Calu3 (cell line): ENCODE measurements at places on chromosomes 2 and 18. TPM values are rescaled to one million over a fixed set of nuclear protein-coding genes. Genes with fewer than 3 reads are reported as not detected.
A peak's percentile ranks its signal among the peaks of the same experiment; 100 is the strongest.

- DNase-seq, result no peak
- no peak overlapping the region for H3K4me3 ChIP-seq
- H3K36me3 ChIP-seq, result no peaks in the 10 kb centered on the region
- H3K4me1 ChIP-seq, result no peaks in the 10 kb centered on the region
- H3K27ac ChIP-seq, result no peak overlapping the region
Measured at GRCh38 chr2:222242532-222242931, 56.3 kb downstream of the PAX3 start.

- no peaks in the 10 kb centered on the region for H3K36me3 ChIP-seq
- no peak for DNase-seq
- H3K4me1 ChIP-seq, result peaks cover 11% of the 10 kb centered on the region
Measured at GRCh38 chr2:237873421-237873831, 14.0 kb downstream of the RAMP1 start.

DNA sequence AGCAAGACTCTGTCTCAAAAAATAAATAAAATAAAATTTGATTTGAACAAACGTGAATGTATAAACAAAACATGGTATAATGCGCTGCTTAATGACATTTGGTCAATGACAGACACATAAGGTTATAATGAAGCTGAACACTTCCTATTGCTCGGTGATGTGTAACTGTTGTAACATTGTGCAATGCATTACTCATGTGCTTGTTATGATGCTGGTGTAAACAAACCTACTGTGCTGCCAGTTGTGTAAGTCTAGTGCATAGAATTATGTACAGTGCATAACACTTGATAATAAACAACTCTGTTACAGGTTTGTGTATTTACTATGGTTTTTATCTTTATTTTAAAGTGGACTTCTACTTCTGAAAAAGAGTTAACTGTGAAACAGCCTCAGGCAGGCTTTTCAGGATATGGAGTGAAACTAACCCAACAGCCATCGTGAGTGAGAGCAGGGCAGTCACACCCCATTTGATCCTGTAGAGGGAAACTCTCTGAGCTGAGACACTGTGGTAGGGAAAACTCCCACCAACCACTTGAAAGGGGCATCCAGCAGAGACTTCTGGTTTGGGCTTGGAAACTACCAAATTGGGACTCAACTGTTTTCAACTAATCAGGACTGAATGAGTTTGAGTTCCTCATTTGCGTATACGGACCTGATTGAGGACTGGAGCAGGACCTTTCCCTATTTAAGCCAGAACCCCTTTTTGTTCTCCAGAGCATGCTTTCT lies 8.7 kb upstream of the RPRD1A start:
- H3K36me3 ChIP-seq, result no peaks in the 10 kb centered on the region
- no peaks in the 10 kb centered on the region for H3K4me1 ChIP-seq
- no peak overlapping the region for H3K4me3 ChIP-seq

- H3K36me3 ChIP-seq, result no peaks in the 10 kb centered on the region
- no peaks in the 10 kb centered on the region for H3K27me3 ChIP-seq
- H3K4me1 ChIP-seq, result peaks cover 8% of the 10 kb centered on the region
- DNase-seq, result no peak
Measured at GRCh38 chr18:74625157-74625556, 27.5 kb downstream of the ZNF407 start.

DNA sequence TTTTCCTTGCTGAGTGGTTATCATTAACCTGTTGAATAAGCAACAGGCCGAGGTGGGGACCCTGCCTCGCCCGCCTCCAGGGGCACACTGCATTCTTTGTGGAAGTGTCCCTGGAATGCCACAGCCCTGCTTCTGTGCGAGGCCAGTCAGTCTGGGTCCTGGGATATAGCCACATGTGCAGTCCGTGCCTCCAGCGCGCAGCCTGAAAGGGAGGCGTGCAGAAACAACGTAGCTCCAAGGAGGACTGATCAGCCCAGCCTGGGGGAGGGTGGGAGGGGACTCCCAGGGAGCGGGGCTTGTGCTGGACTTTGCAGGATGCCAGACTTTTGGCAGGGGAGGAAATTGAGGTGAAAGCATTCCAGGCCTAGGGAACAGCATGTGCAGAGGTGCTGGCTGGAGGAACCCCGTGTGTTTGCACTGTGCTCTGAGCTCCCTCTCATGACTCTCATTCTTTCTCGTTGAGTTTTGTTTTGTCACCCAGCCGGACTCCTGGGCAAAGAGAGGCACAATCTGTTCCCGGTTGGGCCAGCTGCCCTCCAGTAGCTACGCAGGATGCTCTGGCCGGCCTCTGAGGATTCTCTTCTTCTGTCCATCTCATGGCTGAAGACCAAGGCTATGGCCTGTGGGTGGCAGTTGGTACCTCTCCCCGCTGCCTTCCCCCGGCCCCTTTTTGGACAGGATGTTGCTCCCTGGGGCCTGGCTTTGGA lies 39.7 kb downstream of the HPCAL1 start:
- no peak for DNase-seq
- peaks cover 11% of the 10 kb centered on the region for H3K36me3 ChIP-seq
- no peak overlapping the region for H3K27ac ChIP-seq

GRCh38 chr2:141200191-141200590 lies 930.6 kb downstream of the LRP1B start:
- H3K27ac ChIP-seq, result no peak overlapping the region
- no peak overlapping the region for H3K4me3 ChIP-seq
- H3K36me3 ChIP-seq, result no peaks in the 10 kb centered on the region
- no peaks in the 10 kb centered on the region for H3K4me1 ChIP-seq
- H3K27me3 ChIP-seq, result no peaks in the 10 kb centered on the region

DNA sequence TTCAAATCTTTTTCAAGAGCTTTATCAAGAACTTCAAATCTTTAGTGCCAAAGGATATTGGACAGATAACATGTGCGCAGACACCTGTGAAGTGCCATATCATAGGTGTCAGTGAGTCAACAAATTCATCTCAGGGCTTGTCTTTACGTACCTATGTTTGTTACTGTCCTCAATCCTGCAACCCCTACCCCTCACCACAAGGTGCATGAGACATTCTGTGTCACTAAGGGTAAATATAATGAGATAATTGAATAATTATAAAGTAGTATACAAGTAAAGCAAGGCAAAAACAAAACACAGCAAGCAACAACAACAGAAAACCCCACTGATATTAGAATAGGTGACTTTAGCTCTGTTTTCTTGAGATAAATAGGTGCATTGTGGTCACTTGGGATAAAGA lies 1495.8 kb upstream of the TMEFF2 start:
- H3K4me3 ChIP-seq, result no peak overlapping the region
- H3K36me3 ChIP-seq, result no peaks in the 10 kb centered on the region
- H3K27ac ChIP-seq, result no peak overlapping the region
- no peaks in the 10 kb centered on the region for H3K27me3 ChIP-seq
- DNase-seq, result no peak

GRCh38 chr2:21642647-21643046 lies 518.9 kb downstream of the TDRD15 start:
- no peaks in the 10 kb centered on the region for H3K4me1 ChIP-seq
- no peak overlapping the region for H3K27ac ChIP-seq
- no peaks in the 10 kb centered on the region for H3K27me3 ChIP-seq
- H3K4me3 ChIP-seq, result no peak overlapping the region
- DNase-seq, result no peak

CKAP2L gene
- 27.4 and 42.5 TPM in 2 replicates for total RNA-seq

CYP26B1 gene
- 3.0 and 5.1 TPM in 2 replicates for total RNA-seq

DNA sequence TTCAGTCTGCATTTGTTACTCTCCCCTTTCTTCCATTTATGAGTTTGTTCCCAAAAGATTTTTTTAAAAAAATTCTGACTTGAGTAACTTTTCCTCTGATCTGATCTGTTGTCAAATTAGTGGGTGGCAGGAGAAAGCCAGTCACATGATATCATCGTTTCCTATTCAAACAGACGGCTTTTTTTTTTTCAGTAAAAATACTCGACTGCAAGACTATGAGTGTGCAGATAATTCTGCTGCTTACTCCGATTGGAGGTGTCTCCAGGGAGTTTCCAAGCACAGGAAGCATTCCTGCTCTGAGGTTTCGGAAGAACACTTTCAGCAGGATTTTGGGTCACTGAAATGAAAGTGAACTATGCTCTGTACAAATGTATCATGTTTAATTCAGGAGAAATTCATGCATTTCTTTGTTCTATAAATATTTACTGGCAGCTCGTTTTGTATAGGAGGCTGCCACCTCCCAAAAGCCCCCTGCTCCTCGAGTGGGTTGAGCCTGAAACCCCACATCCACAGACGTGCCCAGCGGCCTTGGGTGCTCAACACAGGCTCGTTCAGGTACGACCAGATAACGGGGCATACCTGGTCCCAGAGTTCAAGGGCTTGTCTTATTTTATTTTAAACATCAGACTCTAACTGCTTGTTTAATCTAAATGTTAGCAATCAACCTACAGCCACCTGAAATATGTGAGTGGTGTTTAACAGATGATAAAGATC lies 126.9 kb upstream of the ZNF516 start:
- DNase-seq, result no peak
- peaks cover 14% of the 10 kb centered on the region for H3K4me1 ChIP-seq
- H3K27me3 ChIP-seq, result peaks cover 13% of the 10 kb centered on the region
- H3K36me3 ChIP-seq, result no peaks in the 10 kb centered on the region

POTEE gene
- total RNA-seq, result 0.17 and 0.31 TPM in 2 replicates

EDAR gene
- not detected in 2 replicates for total RNA-seq

PARD6G gene
- total RNA-seq, result 0.81 and 1.5 TPM in 2 replicates

GRCh38 chr2:240256704-240257637 lies 116.5 kb upstream of the OTOS start:
- H3K4me3 ChIP-seq, result peak overlapping the region; percentile 53
- H3K36me3 ChIP-seq, result peaks cover 12% of the 10 kb centered on the region
- peaks cover 20% of the 10 kb centered on the region for H3K4me1 ChIP-seq
- no peaks in the 10 kb centered on the region for H3K27me3 ChIP-seq
- peak overlapping the region; percentile 77 for H3K27ac ChIP-seq
- DNase-seq, result no peak

- H3K27me3 ChIP-seq, result peaks cover 36% of the 10 kb centered on the region
- peaks cover 12% of the 10 kb centered on the region for H3K4me1 ChIP-seq
- H3K36me3 ChIP-seq, result no peaks in the 10 kb centered on the region
Measured at GRCh38 chr2:235142601-235143000, 190.8 kb downstream of the SH3BP4 start.

- peak overlapping the region; percentile 19 for H3K27ac ChIP-seq
- no peak for DNase-seq
- H3K27me3 ChIP-seq, result no peaks in the 10 kb centered on the region
Measured at GRCh38 chr2:179235463-179236108, 29.0 kb downstream of the SESTD1 start.

- H3K4me1 ChIP-seq, result peaks cover 32% of the 10 kb centered on the region
- H3K4me3 ChIP-seq, result no peak overlapping the region
- no peaks in the 10 kb centered on the region for H3K27me3 ChIP-seq
- DNase-seq, result no peak
- H3K36me3 ChIP-seq, result no peaks in the 10 kb centered on the region
Measured at GRCh38 chr2:150404147-150404546, 83.3 kb downstream of the RND3 start.

EHD3 gene
- total RNA-seq, result 1.7 and 2.2 TPM in 2 replicates

GRCh38 chr18:4551001-4551360 lies 95.9 kb upstream of the DLGAP1 start:
- H3K27me3 ChIP-seq, result no peaks in the 10 kb centered on the region
- H3K27ac ChIP-seq, result no peak overlapping the region
- no peak overlapping the region for H3K4me3 ChIP-seq

DNA sequence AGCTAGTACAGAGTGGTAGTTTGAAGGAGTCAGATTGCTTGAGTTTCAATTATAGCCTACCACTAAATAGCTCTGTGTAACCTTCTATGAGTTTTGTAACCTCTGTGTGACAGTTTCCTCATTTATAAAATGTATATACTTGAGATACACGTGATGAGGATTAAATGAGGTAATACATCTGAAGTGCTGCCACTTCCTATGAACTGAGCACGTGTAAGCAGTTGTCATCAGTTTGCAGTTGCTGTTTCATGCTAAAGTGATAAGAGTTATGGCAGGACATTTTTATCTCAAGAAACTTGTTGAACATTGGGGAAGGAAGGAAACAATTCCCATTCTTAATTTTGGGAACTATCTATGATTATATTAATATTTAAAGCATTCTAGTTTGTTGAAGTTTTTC lies 38.5 kb downstream of the CARF start:
- no peak for DNase-seq
- H3K4me3 ChIP-seq, result no peak overlapping the region
- peaks cover 2% of the 10 kb centered on the region for H3K4me1 ChIP-seq

GPATCH11 gene
- total RNA-seq, result 5.4 and 5.8 TPM in 2 replicates

DNA sequence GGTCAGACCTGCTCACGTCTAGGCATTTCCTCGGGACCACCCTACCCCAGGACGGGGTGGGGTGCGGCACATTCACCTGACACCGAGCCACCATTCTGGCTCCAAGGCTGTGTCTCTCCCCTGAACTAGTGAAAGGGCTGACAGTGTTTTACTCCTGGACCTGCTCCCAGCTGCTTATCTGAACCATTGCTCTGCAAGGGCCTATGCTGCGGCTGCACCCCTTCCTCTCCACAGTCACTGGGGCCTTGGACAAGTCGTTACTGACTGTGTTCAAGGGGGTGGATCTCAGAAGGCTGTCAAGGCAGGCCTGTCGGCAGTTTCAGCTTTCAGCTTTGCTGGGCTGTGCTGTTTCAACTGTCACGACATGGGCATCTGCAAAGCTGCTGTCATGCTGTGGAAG lies 11.7 kb downstream of the CREG2 start:
- no peaks in the 10 kb centered on the region for H3K27me3 ChIP-seq
- H3K4me1 ChIP-seq, result peaks cover 15% of the 10 kb centered on the region
- no peak for DNase-seq
- no peaks in the 10 kb centered on the region for H3K36me3 ChIP-seq
- H3K27ac ChIP-seq, result no peak overlapping the region

AP1S3 gene
- 108 and 119 TPM in 2 replicates for total RNA-seq

COL3A1 gene
- not detected in 2 replicates for total RNA-seq

ARHGEF4 gene
- total RNA-seq, result 5.9 and 8.8 TPM in 2 replicates

DNA sequence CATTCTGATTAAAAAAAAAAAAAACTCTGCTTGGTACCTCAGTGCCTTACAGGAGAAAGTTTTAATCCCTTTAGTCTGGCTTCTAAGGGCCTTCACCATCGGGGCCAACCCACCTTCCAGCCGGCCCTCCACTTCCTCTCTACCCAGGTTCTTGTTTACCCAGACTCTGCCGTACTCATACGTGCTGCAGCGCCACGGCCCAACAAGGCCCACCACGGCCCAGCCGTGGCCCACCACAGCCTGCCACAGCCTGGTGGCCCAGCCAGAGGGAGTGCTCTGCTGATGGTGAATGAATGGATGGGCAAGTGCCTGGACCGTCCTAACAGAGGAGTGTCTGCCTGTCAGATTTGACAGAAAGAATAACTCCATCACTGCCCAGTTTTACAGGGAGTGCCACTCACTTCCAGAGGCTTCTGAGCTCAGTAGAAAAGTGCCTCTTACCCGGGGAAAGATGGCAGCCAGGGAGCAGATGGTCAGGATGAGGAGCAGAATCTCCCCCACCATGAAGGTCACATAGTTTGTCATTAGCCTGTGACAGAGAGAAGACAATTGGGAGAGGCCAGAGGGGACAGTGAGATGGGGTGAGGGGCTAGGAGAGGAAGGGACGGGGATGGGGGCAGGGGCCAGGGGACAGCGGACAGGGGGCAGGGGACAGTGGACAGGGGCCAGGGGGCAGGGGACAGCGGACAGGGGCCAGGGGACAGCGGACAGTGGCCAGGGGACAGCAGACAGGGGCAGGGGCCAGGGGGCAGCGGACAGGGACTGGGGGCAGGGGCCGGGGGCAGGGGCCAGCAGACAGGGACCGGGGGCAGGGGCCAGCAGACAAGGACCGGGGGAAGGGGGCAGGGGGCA lies 38.2 kb downstream of the CENPO start:
- no peak overlapping the region for H3K4me3 ChIP-seq
- DNase-seq, result no peak
- no peaks in the 10 kb centered on the region for H3K4me1 ChIP-seq
- peaks cover 38% of the 10 kb centered on the region for H3K36me3 ChIP-seq
